AG09309 (cell line): ENCODE measurements at places on chromosomes 12 and 14.

DNA sequence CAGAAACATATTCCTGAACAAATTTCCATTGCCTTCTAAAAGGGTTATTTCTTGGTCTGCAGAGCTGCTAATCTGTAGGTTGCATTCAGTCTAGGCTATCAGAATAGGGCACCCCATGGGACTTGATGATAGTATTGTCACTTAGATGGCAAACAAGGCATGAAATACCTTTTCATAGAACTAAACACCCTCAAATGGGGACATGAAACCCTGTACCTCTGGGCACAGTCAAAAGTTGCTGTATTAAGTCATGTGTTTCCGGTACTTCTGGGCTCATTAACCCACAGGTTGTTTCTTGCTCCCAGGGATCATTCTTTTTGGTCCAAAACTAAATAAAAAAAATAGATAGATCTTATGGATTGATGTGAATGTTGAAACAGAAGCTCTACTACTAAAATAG is 930.4 kb downstream of the NRXN3 start:
- no peak for DNase-seq

DNA sequence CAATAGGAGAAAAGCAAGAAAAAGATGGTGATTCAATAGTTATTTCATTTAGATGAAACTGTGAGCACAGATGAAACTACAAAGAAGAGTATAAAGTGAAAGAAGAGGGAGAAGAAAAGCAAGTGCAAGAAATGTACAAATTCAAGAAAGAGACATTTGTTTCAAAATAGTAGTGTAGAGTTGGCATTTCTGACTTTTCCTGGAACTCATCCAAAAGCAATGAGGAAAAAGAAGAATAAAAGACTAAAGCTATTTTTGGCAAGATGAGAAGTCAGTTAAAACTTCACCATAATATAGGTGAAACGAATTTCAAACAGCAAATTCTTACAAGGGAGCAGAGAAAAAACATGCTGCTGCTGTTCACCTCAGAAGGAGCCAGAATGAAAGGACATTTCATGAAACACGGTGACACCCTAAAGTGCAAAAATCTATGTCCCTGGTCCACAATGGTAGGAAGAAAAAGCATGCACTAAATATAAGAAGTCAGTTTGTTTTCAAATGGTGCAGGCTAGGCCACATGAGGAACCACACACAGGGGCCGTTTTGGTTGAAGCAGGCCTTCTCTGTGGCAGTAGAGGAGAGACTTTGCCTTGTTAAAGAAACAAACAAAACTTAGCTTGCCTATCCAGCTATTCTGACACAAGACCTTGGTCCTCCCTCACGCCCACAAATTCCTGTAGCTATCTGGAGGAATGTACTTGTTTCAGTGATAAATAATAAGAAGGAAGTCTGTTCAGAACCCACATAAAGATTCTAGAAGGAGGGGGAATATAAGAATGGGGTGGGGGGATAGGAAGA is 11.1 kb upstream of the CMAS start:
- no peak for DNase-seq

DNA sequence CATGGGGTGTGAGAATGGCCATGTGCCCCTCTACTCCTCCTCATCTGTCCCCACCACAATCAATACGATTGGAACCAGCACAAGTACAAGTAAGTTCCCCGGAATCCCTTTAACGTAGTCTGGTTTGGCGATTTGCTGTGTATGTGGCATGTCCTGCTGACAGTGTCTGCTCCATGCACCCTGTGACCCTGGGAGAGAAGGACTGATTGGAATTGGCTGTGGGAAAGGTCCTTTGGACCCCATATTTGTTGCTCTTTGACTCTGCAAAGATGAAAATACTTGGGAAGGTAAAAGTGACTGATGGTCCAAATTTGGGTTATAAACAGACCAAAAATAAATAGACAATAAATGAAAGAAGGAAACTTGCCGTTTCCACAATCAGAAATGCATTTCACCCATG is 135.6 kb downstream of the SAMD4A start:
- no peak for DNase-seq

GRCh38 chr12:26848156-26848825 is 15.3 kb upstream of the ITPR2 start:
- DNase-seq, result no peak

DNA sequence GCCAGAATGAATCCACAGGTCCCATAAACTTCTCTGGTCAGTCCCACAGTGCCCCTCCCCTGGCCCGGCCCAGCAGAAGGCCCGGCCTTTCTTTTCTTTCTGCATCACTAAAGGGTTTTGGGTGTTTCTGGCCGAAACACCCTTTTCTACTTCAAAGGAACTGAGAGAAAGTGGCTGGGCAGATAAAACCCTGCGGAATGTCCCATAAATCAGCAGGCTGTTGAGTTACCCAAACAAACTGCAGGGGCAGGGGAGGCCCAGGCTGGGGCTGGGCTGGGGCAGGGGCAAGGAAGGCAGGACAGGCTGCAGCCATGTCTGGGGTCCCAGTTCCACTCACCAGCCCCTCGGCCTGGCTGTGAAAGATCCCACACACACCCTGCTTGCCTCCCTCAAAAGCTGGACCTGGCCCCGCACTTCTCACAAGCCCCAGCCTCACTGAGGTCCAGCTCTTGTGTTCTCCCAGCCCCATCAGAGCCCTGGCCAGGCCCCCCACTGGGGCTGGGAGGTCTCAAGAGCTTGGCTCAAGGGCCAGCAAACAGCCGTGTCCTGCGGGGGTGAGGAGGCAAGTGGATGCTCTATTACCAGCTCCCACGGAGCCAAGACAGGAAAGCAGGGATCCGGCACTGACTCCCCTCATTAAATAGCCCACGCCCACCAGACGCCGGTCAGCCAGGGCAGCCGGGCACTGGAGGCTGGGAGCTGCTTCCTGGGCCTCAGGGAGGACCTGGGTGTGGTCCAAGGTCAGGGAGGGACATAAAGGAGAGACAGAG is 41.9 kb downstream of the CCNK start:
- DNase-seq, result no peak
